ENCODE measurements at places on chromosomes 16 and 17.

DNA sequence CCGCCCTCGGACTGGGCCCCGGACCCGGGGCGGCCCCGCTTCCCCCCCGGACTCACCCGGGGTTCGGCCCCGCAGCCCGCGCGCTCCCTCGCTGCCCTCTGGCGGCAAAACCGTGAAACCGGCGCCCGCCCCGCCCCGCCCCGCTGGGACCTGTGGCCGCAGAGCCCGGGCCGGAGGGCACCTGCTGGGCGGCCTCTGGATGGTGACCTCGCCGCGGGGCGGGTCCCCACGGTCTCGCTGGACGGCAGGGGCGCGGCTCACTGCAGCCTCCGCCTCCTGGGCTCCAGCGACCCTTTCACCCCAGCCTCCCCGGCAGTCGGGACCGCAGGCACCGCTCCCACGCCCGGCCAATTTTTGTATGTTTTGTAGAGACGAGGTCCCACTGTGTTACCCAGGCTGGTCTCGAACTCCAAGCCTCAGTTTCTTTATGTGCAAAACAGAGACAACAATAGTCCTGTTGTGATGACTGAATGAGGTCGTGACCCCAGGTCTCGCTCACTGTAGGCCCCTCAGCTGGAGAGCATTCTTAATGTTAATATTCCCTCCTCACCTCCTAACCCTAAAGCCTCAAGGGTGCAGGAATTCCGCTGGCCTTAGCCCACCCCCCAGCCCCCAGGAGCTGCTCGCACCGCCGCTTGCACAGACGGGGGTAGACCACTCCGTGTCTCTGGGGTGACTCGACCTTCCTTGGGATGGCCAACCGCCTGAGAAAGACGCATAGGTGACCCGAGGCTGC, 33.7 kb upstream of the RPH3AL start:
- DNase-seq, result peak; percentile 92

- no peak for DNase-seq
Observed at GRCh38 chr16:82175627-82176026, 5.6 kb upstream of the MPHOSPH6 start.

- DNase-seq, result no peak
Observed at GRCh38 chr16:80692270-80692669, 112.1 kb downstream of the CDYL2 start.

- DNase-seq, result no peak
Observed at GRCh38 chr17:6670571-6670970, 19.0 kb downstream of the C17orf100 start.

DNA sequence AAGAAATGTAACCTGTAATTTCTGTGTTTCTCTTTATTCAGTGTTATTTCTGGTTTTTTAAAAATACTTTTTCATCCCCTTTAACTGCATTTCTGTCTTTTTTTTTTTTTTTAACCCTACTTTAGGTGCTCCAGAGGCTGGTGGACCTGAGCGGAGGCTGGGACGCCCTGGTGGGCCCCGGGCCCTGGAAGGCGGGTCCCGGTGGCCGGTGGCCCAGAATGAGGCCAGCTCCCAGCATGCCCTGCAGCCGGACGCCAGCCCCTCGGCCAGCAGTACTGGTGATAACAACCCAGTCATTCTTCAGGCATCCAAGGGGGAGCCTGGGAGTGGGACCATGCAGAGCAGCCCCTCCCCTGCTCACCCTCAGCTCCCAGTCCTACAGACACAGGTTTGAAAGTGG, 1.5 kb downstream of the SRCAP start:
- DNase-seq, result no peak

DNA sequence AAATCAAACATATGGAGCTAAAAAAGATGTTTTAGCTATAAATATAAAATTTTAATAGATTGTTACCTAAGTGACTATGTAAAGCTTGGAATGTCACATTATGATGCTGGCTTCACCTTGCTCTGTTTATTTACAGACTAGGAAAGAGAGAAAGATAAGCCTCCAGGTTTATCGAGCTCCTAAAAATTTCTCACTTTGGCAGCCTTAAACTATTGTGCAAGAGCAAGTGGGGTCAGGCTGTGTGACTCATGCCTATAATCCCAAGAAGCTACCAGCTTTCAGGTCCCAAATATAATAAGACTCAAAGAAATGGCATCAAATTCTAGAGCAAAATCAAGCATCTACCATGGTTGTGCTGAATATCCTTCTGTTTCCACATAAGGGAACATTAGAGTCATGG, 34.3 kb upstream of the PRSS54 start:
- DNase-seq, result no peak

- no peak for DNase-seq
Observed at GRCh38 chr16:55408661-55409060, 70.3 kb upstream of the MMP2 start.

DNA sequence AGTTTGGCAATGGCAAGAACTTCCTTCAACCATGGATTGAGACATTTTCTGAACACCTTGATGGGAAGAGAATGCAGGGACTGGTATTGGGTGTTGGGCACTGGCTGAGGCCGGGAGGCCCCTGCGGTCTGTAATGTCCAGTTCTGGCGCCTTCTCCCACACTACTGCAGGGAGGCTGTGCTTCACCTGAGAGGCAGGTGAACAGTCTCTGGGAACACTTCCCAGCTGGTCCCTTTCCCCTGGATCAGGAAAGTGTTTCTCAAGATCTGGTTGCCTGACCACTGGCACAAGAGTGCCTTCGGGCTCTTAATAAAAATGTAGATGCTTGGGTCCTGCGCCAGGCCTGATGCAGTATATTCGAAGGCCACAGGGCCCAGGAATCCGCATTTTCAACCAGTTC, 28.5 kb upstream of the NAT9 start:
- no peak for DNase-seq

DNA sequence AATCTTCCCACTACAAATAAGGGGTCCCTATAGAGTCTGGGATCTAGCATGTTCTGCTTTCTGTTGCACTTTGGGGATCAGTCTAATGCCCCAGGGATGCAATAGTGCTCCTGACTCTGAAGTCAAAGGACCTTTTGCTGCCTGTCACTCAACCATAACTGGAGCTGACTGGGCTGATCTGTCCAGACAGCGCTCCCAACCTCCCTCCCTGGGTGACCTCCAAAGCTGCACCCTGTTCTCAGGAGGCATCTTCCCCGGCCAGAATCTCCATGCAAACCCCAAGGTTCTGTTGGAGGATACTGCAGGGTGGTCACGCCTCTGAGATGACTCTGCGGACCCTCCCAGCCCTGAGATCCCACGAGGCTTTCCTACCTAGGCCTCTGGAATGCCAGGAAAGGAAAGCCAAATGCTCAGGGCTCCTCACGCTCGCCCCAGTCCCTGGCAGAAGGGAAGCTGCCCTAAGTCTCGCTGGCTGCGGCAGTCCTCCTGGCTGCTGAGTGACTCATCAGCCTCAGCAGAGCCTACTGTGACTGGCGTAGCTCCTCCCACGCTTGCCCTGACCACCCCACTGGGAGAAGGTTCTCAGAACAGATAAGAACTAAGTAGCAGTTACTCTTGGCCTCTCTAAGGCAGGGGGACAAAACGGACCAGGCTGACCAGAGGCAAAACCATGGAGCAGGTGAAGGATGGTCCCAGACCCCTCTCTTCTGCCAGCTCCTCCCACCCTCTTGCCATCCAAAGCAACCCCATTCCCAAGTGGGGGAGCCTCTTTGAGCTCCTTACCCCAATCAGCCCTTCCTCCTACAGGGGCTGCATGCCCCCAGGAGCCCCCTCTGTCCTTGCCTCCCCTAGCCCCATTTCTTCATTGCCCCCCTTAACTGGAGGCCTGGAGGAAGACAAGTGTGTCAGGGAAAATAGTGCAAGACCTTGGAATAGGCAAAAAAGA, 124.1 kb upstream of the TNRC6C start:
- DNase-seq, result peak; percentile 98

DNA sequence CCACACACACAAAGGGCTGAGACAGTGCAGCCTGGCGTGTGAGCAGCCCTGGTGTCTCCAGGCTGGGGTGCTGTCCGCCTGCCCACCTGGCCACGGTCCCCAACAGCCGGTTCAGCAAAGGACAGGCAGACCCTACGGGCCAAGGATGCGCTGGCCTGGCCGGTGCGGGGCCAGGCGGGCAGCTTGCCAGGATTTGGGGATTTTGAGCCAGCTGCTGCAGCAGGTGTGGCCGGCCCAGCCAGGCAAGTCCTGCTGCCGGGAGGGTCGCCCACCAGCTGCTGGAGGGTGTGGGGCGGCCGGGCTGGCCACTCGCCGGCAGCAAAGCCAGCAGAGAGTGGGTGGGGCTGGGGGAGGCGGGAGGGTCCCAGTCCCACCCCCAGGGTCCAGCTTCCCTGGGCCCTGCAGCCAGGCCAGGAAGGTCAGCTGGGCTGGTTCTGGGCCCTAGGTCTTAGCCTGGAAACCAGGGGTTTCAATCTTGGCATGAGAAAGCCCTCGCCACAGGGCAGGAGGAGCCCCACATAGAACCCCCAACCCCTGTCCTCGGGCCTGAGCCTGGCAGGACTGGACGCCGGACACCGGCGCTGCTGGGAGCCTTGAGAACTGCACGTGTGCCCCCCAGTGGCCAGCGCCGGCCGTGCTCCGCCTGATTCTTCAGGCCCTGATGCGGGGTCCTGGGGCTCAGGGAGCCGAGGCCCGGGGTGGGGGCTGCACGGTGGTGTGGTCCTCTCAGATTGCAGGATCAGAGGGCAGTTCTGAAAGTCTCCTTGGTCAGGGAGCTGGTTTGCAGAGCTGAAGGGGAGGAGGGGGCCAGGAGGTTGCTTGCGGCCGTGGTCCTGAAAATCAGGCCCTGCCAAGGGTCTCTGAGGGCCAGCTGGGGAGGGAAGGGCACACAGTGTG, 17.6 kb upstream of the SSTR5 start:
- DNase-seq, result no peak

GRCh38 chr17:41520821-41521521, 2.3 kb upstream of the KRT15 start:
- no peak for DNase-seq

- peak; percentile 55 for DNase-seq
Observed at GRCh38 chr17:68205808-68206720, 41.8 kb upstream of the AMZ2 start.

GRCh38 chr16:6482696-6483468, 849.8 kb upstream of the RBFOX1 start:
- DNase-seq, result no peak

- no peak for DNase-seq
Observed at GRCh38 chr17:40561871-40562611, 3.2 kb downstream of the CCR7 start.

DNA sequence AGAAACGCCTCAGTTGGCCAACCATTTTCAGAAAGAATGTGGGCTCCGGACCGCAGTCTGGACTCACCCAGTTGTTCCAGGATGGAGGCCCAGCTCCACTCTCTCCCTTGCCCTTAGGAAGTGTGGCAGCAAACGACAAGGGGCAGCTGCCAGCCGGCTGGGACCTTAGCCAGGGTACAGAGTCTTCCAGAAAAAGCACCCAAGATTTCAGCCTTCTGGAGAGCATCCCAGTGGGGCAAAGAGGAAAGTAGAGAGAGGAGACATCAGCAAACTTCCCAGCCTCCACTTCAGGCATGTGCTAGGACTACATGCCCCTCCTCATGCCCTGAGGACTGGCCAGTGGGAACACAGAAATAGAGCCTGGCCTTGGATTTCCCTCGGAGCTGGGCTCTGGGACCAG, 56.8 kb upstream of the SCNN1B start:
- DNase-seq, result no peak

DNA sequence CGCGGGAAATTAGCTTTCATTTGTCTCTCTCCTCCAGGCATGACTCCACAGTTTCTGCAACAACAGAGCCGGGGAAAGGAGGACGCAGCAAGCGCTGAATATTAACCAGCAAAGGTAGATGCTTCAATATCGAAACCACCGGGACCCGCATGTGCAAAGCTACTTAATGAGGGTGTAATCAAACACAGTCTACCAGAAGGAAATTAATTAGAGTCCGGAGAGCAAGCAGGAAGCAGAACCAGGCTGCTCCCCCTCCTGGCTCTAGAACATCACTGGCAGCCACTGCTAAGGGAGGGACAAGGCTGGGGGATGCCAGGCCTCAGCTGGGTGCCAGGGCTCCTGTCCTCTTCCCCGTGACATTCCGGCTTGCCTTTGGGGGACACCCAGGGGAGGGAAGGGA, 21.7 kb downstream of the LRRC75A start:
- DNase-seq, result no peak

DNA sequence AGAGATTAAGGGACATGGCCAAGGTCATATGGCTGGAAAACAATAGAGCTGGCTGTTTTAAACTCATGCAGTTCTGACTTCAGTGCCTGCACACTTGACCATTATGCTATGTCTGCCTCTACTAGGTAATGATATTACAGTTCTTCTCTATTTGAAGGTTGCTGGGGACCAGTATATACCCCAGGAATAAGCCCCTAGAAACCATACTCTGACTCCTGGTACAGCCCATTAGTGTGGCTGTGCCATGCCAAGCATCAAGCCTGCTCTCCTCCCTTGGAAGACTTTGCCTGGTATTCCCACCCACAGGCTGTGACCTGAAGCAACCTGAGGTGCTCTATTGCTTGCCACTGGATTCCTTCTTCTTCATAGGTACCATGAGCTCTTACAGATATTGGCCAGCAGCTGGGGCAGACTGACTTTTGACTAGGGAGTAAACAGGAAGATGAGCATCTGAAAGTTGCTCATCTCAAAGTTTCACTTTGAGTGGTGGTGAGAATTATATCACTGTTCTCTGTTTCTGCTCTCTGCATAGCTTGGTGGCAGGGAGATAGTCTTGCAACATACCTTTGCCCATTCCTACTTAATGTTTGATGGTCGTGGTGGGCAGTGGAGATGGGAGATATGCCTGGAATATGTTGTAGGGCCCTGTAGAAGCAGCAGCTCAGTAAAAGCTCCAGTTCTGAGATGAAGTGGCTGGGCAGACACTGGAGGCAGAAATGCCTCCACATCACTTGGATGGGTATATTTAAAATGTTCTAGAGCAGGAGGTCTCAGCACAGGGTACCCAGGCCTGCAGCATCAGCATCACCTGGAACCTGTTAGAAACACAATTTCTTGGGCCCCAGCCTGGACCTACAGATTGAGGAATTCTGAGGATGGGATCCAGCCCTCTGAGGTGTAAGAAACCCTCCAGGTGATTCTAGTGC, 274.7 kb downstream of the HS3ST4 start:
- DNase-seq, result no peak

- peak; percentile 7 for DNase-seq
Observed at GRCh38 chr16:74107795-74108610, 188.6 kb upstream of the PSMD7 start.

GRCh38 chr16:10850478-10850850, 26.5 kb upstream of the CIITA start:
- no peak for DNase-seq

DNA sequence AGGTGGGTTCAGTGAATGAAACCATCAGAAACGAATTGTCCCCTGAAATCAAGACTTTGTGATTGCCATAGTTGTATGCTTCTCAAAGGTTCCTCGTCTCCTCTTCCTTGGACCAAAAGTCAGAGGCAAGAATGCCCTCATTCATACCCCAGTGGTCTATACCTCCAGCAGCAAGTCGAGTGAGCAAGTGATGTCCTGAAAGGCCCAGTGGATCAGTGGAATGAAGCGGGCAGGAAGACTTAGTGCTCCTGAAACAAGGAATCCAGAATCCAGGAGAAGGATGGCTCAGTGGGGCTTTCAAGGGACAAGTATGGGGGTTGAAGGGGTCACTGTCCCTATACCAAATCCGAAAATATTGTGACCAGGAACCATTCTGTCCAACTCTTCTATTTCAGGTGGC, 5.3 kb upstream of the ERBB2 start:
- no peak for DNase-seq

Data from H54 (cell line).